ENCODE measurements at places on chromosomes 11 and 22. TPM values are rescaled to one million over a fixed set of nuclear protein-coding genes. Genes with fewer than 3 reads are reported as not detected.

The ACAD8 gene
- 58.8 TPM for total RNA-seq

The COMMD9 gene
- 112 TPM for total RNA-seq

The FAM180B gene
- 0.58 TPM for total RNA-seq

The NUCB2 gene
- 5.6 TPM for total RNA-seq

The PRSS23 gene
- total RNA-seq: 68.2 TPM

The RNF215 gene
- 20.5 TPM for total RNA-seq

The DUSP8 gene
- total RNA-seq: 1.5 TPM

The BLID gene
- total RNA-seq: not detected

Measured in G401 (cell line).